ENCODE measurements at places on chromosomes 16 and 17.

- no peaks in the 10 kb centered on the region for H3K36me3 ChIP-seq
- H3K4me1 ChIP-seq = peaks cover 15% of the 10 kb centered on the region
- no peak overlapping the region for H3K4me3 ChIP-seq
- peaks cover 24% of the 10 kb centered on the region for H3K27me3 ChIP-seq
- H3K27ac ChIP-seq = no peak overlapping the region
- DNase-seq = no peak
Measured at GRCh38 chr17:44584443-44584842, 27.2 kb downstream of the FZD2 start.

- H3K27me3 ChIP-seq = no peaks in the 10 kb centered on the region
- no peak overlapping the region for H3K4me3 ChIP-seq
- H3K27ac ChIP-seq = no peak overlapping the region
- H3K4me1 ChIP-seq = no peaks in the 10 kb centered on the region
- H3K36me3 ChIP-seq = no peaks in the 10 kb centered on the region
- no peak for DNase-seq
Measured at GRCh38 chr17:48504953-48505352, 25.9 kb downstream of the HOXB1 start.

- no peak overlapping the region for H3K4me3 ChIP-seq
- H3K36me3 ChIP-seq = no peaks in the 10 kb centered on the region
- DNase-seq = peak; percentile 46
- H3K27me3 ChIP-seq = peaks cover under 1% of the 10 kb centered on the region
- no peak overlapping the region for H3K27ac ChIP-seq
Measured at GRCh38 chr16:9225527-9226316, 134.3 kb downstream of the HAPSTR1 start.

GRCh38 chr17:76530095-76530723 lies 7.3 kb downstream of the CYGB start:
- DNase-seq = no peak
- H3K36me3 ChIP-seq = no peaks in the 10 kb centered on the region
- peaks cover 18% of the 10 kb centered on the region for H3K4me1 ChIP-seq
- no peak overlapping the region for H3K4me3 ChIP-seq
- H3K27ac ChIP-seq = no peak overlapping the region
- H3K27me3 ChIP-seq = no peaks in the 10 kb centered on the region

DNA sequence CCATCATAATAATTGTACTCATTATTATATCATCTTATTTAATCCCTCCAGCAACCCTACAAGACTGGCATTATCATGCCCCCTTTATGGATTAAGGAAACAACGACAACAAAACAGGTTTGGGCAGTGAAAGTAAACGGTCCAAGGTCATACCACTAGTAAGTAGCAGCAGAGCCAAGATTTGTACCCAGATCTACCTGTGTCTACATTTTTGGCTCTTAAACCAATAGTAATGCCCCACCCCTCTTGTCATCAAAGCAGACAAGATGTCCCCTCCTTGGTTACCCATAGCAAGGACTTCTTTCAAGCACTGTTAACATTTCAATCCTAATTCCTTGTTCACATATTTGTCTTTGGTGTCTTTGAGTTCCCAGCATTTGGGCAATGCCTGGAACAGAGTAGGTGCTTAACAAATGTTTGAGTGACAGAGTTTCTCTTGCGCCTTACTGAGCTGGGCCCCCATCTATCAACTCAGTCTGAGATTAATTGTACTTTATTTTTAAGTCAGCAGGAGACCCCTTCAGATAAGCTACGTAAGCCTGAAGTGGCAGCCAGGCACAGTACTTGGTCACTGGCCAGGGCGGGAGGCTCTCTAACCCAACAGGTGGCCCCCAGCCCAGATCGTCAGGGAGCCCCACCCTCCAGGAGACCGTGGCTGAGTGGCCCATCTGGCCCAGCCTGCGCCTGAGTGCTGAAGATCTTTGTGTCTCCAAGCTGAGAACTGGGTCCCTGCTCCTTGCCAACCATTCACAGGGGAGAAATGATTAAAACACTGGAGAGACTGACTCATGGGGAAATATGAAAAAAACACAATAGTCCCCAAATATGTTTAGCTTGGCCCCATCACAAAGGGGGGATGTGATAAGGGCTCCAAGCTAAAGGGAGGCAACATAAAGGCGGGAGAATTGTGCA lies 75.8 kb downstream of the AXIN2 start:
- H3K36me3 ChIP-seq = peaks cover 4% of the 10 kb centered on the region
- DNase-seq = peak; percentile 18

DNA sequence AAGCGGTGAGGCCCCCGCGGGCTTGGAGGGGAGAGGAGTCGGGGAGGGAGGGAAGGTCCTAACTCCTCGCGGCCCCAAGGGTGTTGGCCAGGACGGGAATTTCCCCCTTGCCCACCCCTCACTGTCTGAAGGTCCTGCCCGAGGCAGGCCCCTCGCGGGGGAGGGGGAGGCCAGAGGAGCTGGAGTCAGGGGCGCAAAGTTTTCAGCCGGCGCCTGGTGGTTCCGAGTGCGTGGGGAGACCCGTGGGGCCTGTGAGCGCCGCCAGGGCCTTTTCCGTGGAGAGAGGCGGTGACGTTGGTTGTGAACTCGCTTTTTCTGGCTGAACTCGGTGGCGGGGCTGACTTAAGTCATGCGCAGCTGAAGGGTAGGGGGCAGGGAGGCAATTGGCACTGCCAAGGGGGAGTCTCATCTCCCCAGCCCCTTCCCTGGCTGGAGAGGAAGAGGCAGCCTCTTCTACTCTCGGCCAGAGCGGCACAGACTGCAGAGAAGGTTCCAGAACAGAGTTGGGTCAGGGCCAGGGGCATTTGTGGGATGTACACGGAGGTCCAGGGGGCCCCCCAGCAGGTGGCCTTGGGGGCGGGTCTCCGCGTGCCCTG lies 1.5 kb downstream of the CACNA1H start:
- no peak for DNase-seq
- no peak overlapping the region for H3K4me3 ChIP-seq

DNA sequence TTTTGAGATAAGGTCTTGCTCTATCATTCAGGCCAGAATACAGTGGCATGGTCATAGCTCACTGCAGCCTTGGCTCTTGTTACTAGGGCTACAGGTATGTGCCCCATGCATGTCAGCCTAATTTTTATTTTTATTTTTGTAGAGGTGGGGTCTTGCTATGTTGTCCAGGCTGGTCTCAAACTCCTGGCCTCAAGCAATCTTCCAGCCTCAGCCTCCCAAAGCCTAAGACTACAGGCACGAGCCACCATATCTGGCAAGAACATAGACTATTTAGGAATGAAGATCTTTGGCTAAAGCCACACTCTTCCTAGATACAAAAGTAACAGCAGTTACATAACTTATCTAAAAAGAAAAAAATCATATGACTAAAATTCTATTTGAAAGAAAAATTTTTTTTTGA lies 15.6 kb upstream of the DDX19A start:
- H3K36me3 ChIP-seq = peaks cover 44% of the 10 kb centered on the region
- H3K27me3 ChIP-seq = no peaks in the 10 kb centered on the region
- no peak overlapping the region for H3K4me3 ChIP-seq
- H3K4me1 ChIP-seq = no peaks in the 10 kb centered on the region

- DNase-seq = peak; percentile 58
- H3K27ac ChIP-seq = no peak overlapping the region
- H3K4me1 ChIP-seq = no peaks in the 10 kb centered on the region
- H3K27me3 ChIP-seq = no peaks in the 10 kb centered on the region
- H3K4me3 ChIP-seq = no peak overlapping the region
- H3K36me3 ChIP-seq = no peaks in the 10 kb centered on the region
Measured at GRCh38 chr16:81873843-81874752, 95.0 kb downstream of the PLCG2 start.

GRCh38 chr16:68395815-68396214 lies 52.5 kb downstream of the SMPD3 start:
- H3K27ac ChIP-seq = no peak overlapping the region
- DNase-seq = no peak
- peaks cover 21% of the 10 kb centered on the region for H3K27me3 ChIP-seq

- peaks cover 6% of the 10 kb centered on the region for H3K36me3 ChIP-seq
- H3K27me3 ChIP-seq = no peaks in the 10 kb centered on the region
- no peak overlapping the region for H3K4me3 ChIP-seq
- H3K27ac ChIP-seq = peak overlapping the region; percentile 18
Measured at GRCh38 chr16:68093816-68094613, 8.8 kb downstream of the NFATC3 start.

DNA sequence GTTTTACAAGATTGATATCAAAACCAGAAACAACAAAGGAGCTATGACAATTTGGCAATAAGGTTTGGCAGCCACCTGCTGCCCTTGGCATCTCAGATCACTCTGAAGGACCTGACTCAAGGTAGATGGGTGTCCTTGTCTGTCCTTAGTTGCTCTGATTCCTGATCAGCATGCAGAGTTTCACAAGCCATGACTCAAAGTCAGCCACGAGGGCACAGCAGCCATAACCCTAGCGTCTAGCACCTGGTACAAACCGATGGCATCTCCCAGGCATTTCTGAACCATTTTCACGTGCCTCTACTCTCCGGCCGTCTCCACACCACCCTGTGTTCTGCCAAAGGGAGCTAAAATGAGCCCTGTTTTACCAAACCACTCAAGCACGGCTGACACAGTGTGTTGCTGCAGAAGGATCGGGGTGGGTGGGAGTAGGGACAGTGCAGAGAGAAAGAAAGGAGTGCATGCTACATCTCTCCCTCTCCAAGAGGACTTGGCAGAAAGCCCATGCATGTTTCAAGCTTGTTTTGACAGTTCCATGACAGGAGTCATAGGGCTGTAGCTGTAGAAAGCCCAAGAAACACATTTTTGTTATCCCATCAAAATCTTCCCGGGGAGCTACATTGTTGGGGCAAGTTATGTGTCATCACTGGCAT lies 297.3 kb downstream of the ABCC12 start:
- H3K4me3 ChIP-seq = no peak overlapping the region
- peaks cover 9% of the 10 kb centered on the region for H3K4me1 ChIP-seq
- peak; percentile 23 for DNase-seq
- no peak overlapping the region for H3K27ac ChIP-seq
- H3K36me3 ChIP-seq = no peaks in the 10 kb centered on the region

GRCh38 chr17:28726226-28726626 lies at the start of gene TLCD1:
TSS of gene TLCD1 (minus strand) at chr17:28726233. CDS start at chr17:28726097, 136 bp downstream.
- H3K4me3 ChIP-seq = peak within 1 kb of the TSS; percentile 91
- DNase-seq = peak; percentile 67
- H3K4me1 ChIP-seq = peaks cover 27% of the 10 kb centered on the region
- no peaks in the 10 kb centered on the region for H3K27me3 ChIP-seq
- H3K27ac ChIP-seq = peak within 1 kb of the TSS; percentile 99
- peaks cover 59% of the 10 kb centered on the region for H3K36me3 ChIP-seq

- no peaks in the 10 kb centered on the region for H3K36me3 ChIP-seq
- H3K27me3 ChIP-seq = no peaks in the 10 kb centered on the region
- H3K27ac ChIP-seq = no peak overlapping the region
- no peak overlapping the region for H3K4me3 ChIP-seq
- DNase-seq = no peak
- peaks cover 10% of the 10 kb centered on the region for H3K4me1 ChIP-seq
Measured at GRCh38 chr16:48503779-48504178, 106.2 kb downstream of the N4BP1 start.

DNA sequence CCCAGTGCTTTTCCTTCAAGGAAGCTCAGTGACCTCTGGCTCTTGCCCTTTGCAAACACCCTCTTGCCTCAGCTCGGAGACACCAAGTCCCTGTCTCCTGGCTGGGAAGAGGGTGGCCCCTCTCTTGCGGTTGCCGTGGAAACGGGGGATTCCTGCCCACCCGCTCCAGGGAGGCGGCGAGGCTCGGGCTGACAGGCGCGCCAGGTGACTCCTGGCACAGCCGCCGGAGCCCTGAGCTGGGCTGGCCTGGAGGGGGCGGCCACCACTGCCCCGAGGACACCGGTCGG lies 71.4 kb downstream of the ABR start:
- H3K36me3 ChIP-seq = peaks cover 6% of the 10 kb centered on the region
- no peaks in the 10 kb centered on the region for H3K27me3 ChIP-seq
- peak overlapping the region; percentile 80 for H3K4me3 ChIP-seq
- H3K4me1 ChIP-seq = peaks cover 33% of the 10 kb centered on the region
- peak overlapping the region; percentile 27 for H3K27ac ChIP-seq

DNA sequence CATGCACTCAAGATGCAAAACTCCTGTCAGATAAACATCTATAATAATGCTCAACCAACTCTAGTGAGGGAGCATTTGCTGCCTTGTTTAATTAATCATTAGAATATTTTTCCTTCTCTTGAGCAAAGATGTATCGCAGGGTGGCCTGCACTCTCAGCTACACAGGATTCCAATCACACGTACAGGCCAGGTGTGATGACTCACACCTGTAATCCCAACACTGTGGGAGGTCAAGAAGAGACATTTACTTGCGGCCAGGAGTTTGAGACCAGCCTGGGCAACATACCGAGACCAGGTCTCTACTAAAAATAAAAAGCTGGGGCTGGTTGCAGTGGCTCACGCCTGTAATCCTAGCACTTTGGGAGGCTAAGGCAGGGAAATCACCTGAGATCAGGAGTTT lies 49.1 kb downstream of the ARHGAP17 start:
- no peaks in the 10 kb centered on the region for H3K27me3 ChIP-seq
- peaks cover 63% of the 10 kb centered on the region for H3K36me3 ChIP-seq
- H3K27ac ChIP-seq = no peak overlapping the region
- H3K4me3 ChIP-seq = no peak overlapping the region

- DNase-seq = no peak
- peaks cover 6% of the 10 kb centered on the region for H3K4me1 ChIP-seq
- H3K27me3 ChIP-seq = no peaks in the 10 kb centered on the region
- H3K4me3 ChIP-seq = no peak overlapping the region
Measured at GRCh38 chr16:53235851-53236250, 181.1 kb downstream of the CHD9 start.

GRCh38 chr17:14826358-14826757 lies 438.8 kb downstream of the PMP22 start:
- DNase-seq = no peak
- no peaks in the 10 kb centered on the region for H3K4me1 ChIP-seq
- H3K27me3 ChIP-seq = no peaks in the 10 kb centered on the region
- no peak overlapping the region for H3K4me3 ChIP-seq
- no peaks in the 10 kb centered on the region for H3K36me3 ChIP-seq

DNA sequence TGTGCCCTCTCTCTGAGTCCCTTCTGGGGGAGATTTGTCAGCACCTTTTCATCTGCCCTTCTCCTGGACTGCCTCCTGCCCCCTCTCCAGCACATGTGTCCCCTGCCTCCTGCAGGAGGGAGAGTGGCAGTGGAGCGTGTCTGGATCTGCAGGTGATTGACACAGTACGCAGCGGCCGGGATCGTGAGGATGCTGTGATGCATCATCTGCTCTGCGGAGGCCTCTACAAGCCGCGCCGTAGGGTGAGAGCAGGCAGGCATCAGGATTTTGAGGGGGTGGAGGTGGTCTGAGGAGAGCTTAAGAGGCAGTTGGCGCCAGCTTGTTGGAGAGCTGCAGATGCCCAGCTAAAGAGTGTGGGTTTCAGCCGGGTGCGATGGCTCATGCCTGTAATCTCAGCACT lies 10.9 kb downstream of the SLC9A5 start:
- H3K4me3 ChIP-seq = no peak overlapping the region
- no peak for DNase-seq
- H3K27me3 ChIP-seq = peaks cover 19% of the 10 kb centered on the region
- H3K4me1 ChIP-seq = no peaks in the 10 kb centered on the region
